ENCODE measurements at places on chromosomes 16 and 17. TPM values are rescaled to one million over a fixed set of nuclear protein-coding genes. Genes with fewer than 3 reads are reported as not detected.

Gene ST6GALNAC2
- total RNA-seq, result 6.0 TPM

Gene ANKS4B
- not detected for total RNA-seq

Gene CCL3
- 0.52 TPM for total RNA-seq

DNA sequence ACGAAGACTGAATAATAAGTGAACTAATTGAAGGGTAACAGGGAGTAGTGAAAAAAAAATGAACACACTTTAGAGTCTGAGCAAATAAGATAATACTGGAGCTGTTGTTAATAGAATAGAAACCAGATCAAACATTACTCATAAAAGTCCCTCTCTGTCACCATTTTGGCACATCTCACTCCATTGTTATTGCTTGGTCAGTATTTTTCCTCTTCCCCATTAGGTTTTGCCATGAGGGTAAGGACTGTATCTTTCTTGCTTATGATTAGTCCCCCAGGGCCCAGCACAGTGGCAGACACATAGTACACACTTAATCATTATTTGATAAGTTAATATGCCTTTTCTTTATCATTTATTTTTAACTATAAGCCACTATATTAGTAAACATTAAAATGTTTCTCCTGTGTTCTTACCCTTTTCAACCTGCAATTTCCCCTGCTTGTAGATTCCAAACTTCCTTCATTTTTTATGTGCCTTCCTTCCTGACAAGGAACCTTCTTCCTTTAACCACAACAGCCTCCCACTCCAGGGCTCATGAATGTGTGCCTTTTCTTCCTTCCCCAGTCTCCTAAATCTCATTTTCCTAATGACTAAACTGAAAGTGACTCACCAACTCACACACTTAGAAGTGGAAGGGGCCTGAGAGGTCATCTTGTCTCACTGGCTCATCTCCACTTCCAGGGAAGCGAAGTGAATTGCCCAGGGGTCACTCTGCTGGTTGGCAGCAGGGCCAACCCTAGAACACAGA lies 88.2 kb upstream of the HAS3 start:
- H3K4me3 ChIP-seq, result no peak overlapping the region
- H3K36me3 ChIP-seq, result no peaks in the 10 kb centered on the region
- H3K27ac ChIP-seq, result peak overlapping the region; percentile 36

- H3K36me3 ChIP-seq, result no peaks in the 10 kb centered on the region
- H3K27me3 ChIP-seq, result no peaks in the 10 kb centered on the region
- H3K4me1 ChIP-seq, result peaks cover 9% of the 10 kb centered on the region
- no peak for DNase-seq
- H3K27ac ChIP-seq, result no peak overlapping the region
Observed at GRCh38 chr17:60311936-60312335, 80.0 kb downstream of the USP32 start.

DNA sequence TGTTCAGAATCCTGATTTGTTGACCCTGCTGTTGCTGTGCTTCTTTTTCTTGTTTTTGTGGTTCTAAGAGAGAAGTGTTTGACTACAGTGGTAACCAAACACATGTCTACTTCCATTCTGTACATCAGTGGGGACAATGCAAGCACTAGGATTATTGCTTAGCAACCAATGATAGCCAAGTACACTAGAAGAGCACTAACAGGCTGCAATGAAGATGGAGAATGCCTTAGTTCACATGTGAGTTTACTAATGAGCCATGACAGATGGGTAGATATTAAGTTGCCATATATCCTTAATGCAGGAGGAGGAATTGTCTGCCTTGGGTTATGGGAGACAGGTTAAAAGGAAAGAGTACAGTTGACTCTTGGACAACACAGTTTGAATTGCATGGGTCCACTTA lies 8.3 kb downstream of the EFCAB5 start:
- H3K27me3 ChIP-seq, result no peaks in the 10 kb centered on the region
- no peaks in the 10 kb centered on the region for H3K36me3 ChIP-seq
- no peak overlapping the region for H3K4me3 ChIP-seq
- no peak overlapping the region for H3K27ac ChIP-seq
- no peak for DNase-seq
- H3K4me1 ChIP-seq, result no peaks in the 10 kb centered on the region

DNA sequence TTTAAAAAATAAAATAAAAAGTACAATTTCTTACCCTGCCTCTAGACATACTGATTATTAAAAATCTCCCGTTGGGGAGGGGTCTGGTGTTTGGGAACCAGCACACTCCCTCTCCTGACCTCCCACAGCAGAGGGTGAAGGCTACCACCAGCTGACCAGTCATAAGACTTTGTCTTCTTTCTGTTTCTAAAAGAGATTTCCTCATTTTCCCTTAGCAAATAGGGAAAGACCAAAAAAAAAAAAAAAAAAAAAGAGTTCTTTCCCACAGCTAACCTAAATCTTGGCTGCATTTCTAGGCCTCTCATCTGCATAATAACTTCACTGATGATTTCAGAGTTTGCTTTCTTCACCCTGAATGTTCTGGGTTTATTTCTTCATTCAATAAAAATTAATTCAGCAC lies 30.3 kb downstream of the CDK5RAP3 start:
- H3K36me3 ChIP-seq, result no peaks in the 10 kb centered on the region
- H3K27ac ChIP-seq, result no peak overlapping the region
- H3K4me1 ChIP-seq, result peaks cover 20% of the 10 kb centered on the region
- H3K4me3 ChIP-seq, result no peak overlapping the region
- H3K27me3 ChIP-seq, result no peaks in the 10 kb centered on the region

DNA sequence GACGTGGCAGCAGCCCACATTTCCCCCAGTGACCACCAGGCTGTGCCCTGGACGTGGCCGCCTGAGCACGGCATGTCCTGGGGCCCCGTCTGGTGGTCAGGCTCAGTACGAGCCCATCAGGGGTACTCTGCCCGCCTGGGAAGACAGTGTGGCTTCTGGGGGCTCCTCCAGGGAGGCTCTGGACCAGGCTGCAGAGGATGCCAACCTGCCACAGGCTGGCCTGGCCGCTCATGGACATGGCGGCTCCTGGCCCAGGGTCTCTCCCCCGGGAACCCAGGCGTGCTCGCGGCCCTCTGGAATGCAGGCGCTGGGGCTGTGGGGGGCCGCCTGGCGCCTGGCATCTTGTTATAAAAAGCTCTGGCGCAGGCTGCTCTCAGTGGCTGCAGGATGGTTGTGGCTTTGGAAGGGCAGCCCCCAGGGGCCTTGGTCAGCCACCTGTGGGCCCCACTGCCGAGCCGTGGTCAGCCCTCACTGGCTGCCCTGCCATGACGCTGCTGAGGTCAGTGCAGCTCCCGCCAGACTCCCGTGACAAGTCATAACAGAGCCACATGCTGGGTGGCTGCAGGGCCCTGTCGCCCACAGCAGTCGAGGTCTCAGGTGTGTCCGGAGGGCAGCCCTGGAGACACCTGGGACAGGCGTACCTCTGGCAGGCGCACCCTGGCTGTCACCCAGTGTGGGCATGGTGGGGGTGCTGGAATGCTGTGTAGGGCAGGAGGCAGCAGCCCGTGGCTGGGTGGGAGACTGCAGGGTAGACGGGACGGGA lies 15.0 kb downstream of the CENPX start:
- no peak overlapping the region for H3K4me3 ChIP-seq
- DNase-seq, result no peak
- H3K4me1 ChIP-seq, result peaks cover 59% of the 10 kb centered on the region
- no peak overlapping the region for H3K27ac ChIP-seq
- H3K36me3 ChIP-seq, result peaks cover 14% of the 10 kb centered on the region
- H3K27me3 ChIP-seq, result no peaks in the 10 kb centered on the region

- no peaks in the 10 kb centered on the region for H3K4me1 ChIP-seq
- no peak overlapping the region for H3K27ac ChIP-seq
- H3K27me3 ChIP-seq, result peaks cover 8% of the 10 kb centered on the region
- no peak overlapping the region for H3K4me3 ChIP-seq
Observed at GRCh38 chr17:76014100-76014924, 12.8 kb downstream of the EVPL start.

DNA sequence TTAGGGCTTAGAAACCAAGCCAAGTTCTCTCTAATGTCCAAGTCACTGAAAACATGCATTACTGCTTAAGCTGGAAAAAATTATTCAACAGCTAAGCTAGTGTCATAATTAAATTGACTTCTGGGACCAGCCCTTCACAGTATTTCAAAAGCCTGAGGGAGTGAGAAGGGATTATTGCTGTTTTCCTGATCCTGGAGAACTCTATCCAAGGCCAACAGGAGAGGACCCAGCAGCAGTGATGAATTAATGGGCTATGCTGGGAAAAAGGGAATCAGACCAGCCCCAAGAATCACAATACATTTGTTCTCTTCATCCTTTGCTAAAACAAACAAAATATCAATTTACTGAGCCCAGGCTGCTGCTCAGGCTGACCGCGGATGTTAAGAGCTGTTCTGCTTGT lies 34.5 kb upstream of the CLEC3A start:
- H3K4me3 ChIP-seq, result no peak overlapping the region
- no peaks in the 10 kb centered on the region for H3K27me3 ChIP-seq
- no peaks in the 10 kb centered on the region for H3K4me1 ChIP-seq
- no peaks in the 10 kb centered on the region for H3K36me3 ChIP-seq
- DNase-seq, result no peak
- no peak overlapping the region for H3K27ac ChIP-seq

- no peak overlapping the region for H3K4me3 ChIP-seq
- H3K27me3 ChIP-seq, result no peaks in the 10 kb centered on the region
- H3K27ac ChIP-seq, result no peak overlapping the region
- no peaks in the 10 kb centered on the region for H3K4me1 ChIP-seq
Observed at GRCh38 chr17:13638855-13639458, 37.2 kb upstream of the HS3ST3A1 start.

GRCh38 chr16:46929378-46930332 lies 43.8 kb downstream of the DNAJA2 start:
- H3K36me3 ChIP-seq, result peaks cover 8% of the 10 kb centered on the region
- H3K4me3 ChIP-seq, result no peak overlapping the region
- no peaks in the 10 kb centered on the region for H3K27me3 ChIP-seq
- H3K4me1 ChIP-seq, result no peaks in the 10 kb centered on the region
- DNase-seq, result peak; percentile 68
- no peak overlapping the region for H3K27ac ChIP-seq

DNA sequence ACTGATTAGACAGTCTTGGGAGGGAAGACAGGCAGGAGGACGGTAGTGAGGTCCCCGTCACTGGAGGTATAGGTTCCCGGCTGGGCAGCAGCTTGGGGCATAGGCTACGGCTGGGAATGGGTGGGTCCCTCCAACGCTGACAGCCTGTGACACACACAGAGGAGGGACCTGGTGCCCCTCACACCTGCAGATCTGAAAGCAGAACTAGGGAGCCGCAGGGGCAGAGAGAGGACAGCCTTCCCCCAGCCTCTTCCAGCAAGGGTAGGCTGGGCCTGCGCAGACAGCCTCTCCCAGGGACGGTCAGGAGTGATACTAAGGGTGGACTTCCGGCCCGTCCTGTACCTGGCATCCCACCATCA lies 2.0 kb downstream of the P2RX1 start:
- H3K27ac ChIP-seq, result no peak overlapping the region
- H3K27me3 ChIP-seq, result no peaks in the 10 kb centered on the region
- no peak for DNase-seq
- no peak overlapping the region for H3K4me3 ChIP-seq

- H3K36me3 ChIP-seq, result no peaks in the 10 kb centered on the region
- no peak for DNase-seq
- H3K27ac ChIP-seq, result no peak overlapping the region
- H3K4me3 ChIP-seq, result no peak overlapping the region
Observed at GRCh38 chr16:67148221-67148620, 2.6 kb downstream of the B3GNT9 start.

All from heart right ventricle (tissue), 16 donors.